ENCODE measurements at places on chromosomes 16 and 17. TPM values are rescaled to one million over a fixed set of nuclear protein-coding genes. Genes with fewer than 3 reads are reported as not detected.

DNA sequence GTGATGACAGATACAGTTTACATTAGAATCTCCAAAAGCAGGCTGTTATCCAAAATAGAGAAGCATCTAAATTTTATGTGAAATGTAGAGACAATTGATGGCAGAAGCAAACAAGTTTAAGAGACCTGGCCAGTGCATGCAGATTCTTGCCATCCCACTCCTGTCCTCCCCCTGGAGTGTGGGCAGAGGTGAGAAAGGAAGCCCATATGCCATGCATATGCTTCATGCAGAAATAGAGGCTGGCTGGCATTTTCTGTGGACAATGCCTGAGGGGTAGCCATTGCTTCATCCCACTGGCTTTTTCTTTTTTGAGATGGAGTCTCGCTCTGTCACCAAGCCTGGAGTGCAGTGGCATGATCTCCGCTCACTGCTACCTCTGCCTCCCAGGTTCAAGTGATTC, 382.1 kb downstream of the RBFOX1 start:
- H3K4me3 ChIP-seq = no peak overlapping the region
- no peaks in the 10 kb centered on the region for H3K36me3 ChIP-seq
- H3K27ac ChIP-seq = no peak overlapping the region
- no peaks in the 10 kb centered on the region for H3K4me1 ChIP-seq

GRCh38 chr17:61412143-61412859, 12.7 kb downstream of the TBX2 start:
- H3K27me3 ChIP-seq = no peaks in the 10 kb centered on the region
- H3K36me3 ChIP-seq = no peaks in the 10 kb centered on the region
- H3K4me1 ChIP-seq = no peaks in the 10 kb centered on the region
- DNase-seq = peak; percentile 84

The SYCE1L gene
- total RNA-seq = 2.2 TPM

The KRT15 gene
- not detected for total RNA-seq

The TMC7 gene
- total RNA-seq = 0.25 TPM

The MYO1D gene
- total RNA-seq = 25.7 TPM

The KRTAP2-1 gene
- total RNA-seq = not detected

The CD300LB gene
- total RNA-seq = 0.23 TPM

Data from right lobe of liver (tissue), 6 donors.